ENCODE measurements at places on chromosomes 1 and 21. TPM values are rescaled to one million over a fixed set of nuclear protein-coding genes. Genes with fewer than 3 reads are reported as not detected.

- no peak for DNase-seq
Measured at GRCh38 chr1:161440312-161440894, 64.9 kb upstream of the FCGR2A start.

Gene CYP4A11
- total RNA-seq = not detected

DNA sequence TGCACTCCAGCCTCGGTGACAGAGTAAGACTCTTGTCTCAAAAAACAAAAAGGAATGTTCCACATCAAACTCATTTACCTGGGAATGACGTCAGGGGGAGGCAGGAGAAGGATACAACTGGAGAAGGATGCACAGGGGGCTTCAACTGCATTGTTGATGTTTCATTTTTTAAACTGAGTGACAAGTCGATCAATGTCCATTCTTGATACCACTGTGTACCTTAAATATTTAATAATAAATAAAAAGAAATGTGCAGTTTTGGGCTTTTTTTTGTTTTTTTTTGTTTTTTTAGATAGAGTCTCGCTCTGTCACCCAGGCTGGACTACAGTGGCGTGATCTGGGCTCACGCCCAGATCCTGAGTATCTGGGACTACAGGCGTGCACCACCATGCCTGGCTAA lies 35.8 kb downstream of the PLEKHO1 start:
- DNase-seq = no peak

DNA sequence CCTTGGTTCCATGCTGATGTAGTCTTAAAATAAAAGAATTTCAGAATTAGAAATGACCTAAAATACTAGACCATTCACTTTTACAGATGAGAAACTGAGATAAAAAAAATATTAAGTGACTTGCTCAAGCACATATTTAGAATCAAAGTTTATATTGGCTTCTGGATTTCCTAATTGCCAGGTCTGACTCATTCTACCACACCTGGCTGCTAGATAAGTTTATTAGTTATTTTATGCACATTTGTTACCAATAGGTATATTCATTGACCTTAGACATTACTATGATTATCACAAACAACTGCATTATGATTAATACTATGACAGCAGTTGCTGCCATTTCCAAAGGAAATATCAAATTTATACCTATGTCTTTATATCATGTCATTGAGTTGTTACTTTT lies 497.5 kb downstream of the RWDD3 start:
- no peak for DNase-seq

DNA sequence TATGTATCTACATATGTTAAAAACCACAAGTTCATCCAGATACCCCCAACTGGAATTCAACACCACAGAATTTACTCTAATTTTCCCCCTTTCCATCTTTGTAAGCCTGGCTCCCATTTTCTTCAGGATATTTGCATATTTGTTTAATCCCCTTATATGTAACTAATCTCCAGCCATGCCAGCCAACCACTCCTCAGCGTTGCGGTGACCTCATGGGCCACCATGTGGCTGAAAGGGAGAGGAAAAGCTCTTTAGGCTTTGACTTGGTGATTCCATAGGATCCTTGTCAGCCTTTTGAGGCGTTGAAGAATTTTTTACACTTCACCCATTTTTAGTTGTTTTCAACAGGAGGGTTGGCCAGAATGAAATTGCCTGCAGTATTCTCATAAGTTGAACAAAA lies 10.0 kb downstream of the CLDN19 start:
- DNase-seq = no peak

GRCh38 chr21:28240586-28240985 lies 752.1 kb downstream of the LTN1 start:
- no peak for DNase-seq

DNA sequence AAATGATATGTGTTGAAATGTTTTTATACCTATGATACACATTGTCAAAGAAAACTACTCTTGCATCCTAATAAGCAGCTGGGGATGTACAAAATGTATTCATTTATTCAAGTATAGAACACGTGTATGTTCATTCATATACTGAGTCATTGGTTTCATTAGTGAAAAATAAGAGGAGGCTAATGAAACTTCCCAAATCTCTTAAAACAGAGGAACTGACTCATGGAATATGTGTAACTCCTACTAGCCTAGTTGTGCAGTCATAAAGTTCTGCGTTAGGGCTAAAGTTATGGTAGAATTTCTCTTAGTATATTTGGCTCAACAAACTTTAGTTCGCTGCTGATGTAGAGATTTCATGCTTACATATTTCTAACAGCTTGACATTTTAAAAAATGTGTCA lies 441.6 kb downstream of the NCAM2 start:
- DNase-seq = no peak

DNA sequence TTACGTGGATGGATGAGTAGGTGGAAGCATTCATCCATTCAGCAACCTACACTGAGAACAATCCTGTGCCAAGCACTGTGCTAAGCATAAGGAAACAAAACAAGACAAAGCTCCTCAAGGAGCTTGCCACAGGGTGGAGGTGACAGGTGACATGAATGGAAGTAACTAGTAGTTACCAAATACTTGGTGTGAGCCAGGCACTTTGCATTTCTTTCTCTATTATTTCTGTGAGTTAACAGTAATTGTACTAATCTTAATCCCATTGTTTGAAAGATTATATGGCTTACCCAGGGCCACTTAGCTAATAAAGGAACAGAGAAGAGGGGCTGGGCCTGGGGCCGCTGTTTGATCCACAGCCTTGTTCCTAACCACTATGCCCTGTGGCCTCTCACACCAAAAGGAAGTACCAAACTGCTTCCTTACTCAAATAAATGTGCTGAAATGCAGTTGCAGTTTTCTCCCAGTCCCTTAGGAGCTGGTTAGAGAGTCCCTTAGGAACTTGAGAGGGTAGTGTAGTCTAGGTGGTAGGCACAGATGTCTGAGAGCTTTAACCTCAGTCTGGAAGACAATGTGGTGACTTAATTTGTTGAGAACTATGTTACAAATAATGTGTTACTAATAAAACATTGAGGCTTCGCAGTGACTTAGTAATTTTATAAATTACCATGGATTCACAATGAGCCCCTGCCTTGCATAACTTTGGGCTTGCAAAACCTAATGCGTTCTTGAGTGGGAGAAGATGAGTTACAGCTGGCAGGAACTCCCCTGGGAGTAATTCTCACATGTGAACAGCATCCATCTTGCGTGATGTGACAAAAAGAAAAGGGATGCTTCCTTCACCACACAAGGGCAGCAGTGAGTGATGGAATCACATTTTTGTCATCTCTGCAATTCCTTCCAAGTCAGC lies 69.8 kb downstream of the MPZL1 start:
- no peak for DNase-seq

Gene AGT
- not detected for total RNA-seq

Gene FMO5
- 3.8 TPM for total RNA-seq

Gene TRAPPC3
- 40.1 TPM for total RNA-seq

- no peak for DNase-seq
Measured at GRCh38 chr1:57512386-57512785, 88.5 kb upstream of the DAB1 start.

DNA sequence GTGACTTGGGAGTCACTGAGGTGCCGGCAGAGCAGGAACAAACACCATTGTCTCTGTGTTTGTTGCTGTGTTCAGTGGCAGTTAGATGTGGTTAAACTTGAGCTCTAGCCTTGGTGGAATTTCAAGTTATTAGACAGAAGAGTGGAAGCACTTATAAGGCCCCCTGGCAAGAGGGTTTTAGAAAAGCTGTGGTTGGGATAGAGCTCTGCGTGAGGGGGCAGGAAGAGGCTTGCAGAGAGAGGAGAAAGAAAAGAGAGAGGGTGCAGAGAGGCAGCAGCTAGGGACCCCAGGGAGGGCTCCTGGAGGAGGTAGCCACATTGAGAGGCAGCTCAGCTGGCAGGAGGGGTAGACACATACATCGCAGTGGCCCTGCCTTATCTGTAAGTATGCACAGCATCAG lies 128.2 kb downstream of the GALNT2 start:
- DNase-seq = no peak

- peak; percentile 80 for DNase-seq
Measured at GRCh38 chr1:89454845-89455521, 69.6 kb upstream of the LRRC8B start.

Gene KRTAP11-1
- total RNA-seq = not detected

DNA sequence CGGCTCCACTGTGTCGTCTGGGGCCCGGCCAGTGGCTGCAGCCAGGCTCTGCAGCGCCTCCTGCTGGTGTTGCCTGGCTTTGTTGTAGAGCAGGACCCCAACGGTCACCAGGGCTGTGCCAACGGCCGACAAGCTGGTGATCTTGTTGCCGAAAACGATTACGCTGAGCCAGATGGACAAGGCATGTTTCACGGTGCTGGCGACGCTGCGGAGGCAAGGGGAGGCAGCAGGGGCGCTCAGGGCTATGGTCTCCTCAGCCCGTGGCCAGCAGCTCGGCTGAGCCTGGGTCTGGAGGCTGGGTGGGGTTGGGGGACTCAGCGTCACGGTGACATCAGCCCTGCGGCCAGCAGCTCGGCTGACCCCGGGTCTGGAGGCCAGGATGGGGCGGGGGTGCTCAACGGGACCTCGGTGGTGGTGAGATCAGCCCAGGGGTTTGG lies 7.0 kb upstream of the CDK11B start:
- peak; percentile 7 for DNase-seq

Gene CENPF
- 2.4 TPM for total RNA-seq

GRCh38 chr1:170666541-170667254 lies 2.8 kb downstream of the PRRX1 start:
- DNase-seq = no peak

DNA sequence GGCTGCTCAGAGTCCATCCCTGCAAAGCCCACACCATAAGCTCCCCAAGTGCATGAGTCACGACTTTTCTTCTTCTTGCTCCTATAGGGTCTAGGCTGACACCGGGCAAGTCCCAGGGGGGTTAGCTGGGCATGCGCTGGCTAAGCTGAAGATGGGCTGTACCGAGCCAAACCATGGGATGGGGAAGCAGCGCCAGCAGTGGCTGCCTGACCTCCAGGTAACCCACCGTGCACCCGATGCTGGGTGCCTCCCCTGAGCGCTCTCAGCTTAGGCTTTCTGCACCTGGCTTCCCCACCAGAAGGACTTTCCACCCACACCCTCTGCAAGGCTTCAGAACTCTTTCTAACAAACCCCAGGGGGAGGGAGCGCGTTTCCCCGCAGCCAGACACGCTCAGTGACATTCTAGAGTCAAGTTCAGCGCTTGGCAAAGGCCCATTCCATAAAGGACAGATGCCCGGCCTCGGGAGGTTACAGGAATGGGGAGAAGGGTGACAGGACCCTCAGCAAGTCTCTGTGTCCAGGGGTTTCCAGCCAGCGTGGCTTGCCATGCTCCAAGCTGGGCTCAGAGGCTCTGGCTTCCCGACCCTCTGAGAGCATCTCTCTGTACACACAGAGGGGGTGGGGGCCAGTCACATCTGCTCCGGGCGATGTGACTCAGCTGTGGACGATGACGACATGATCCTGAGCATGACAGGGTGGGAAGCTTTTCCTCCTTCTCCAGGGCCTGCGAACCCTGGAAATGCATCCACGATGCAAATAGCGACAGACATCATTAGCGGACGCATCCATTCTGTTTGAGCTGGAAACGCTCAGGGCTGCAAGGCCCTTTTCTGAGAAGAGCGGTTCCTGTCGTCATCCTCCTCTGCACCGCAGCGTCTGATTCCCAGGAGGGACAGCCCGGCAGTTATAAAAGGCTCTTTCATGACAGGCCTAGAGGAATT lies 107.8 kb downstream of the SIK1 start:
- no peak for DNase-seq

DNA sequence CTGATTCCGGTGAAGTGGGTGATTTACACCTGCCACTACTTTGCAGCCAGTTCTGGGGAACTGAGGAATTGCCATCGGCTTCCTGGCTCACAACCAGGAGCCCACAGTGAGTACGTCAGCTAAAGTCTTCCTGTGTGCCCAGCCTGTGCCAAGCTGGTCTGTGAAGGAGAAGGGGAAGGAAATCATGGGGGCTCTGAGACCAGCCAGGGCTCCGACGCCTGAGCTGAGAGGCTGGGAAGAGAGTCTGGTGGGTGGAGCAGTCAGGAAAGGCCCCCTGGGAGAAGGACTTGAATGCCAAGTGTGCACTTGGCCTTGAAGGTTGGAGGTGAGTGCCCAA lies 1.2 kb downstream of the LURAP1 start:
- no peak for DNase-seq

GRCh38 chr1:175591083-175591743 lies 152.2 kb downstream of the TNR start:
- DNase-seq = no peak

All from hematopoietic multipotent progenitor cell (in vitro differentiated cells).